ENCODE measurements at places on chromosomes 5 and 9. TPM values are rescaled to one million over a fixed set of nuclear protein-coding genes. Genes with fewer than 3 reads are reported as not detected.

- no peak overlapping the region for H3K27ac ChIP-seq
- H3K36me3 ChIP-seq: no peaks in the 10 kb centered on the region
- no peak overlapping the region for H3K4me3 ChIP-seq
- no peaks in the 10 kb centered on the region for H3K4me1 ChIP-seq
These were observed 311.0 kb downstream of the NSG2 start for GRCh38 chr5:174356536-174356935.

DNA sequence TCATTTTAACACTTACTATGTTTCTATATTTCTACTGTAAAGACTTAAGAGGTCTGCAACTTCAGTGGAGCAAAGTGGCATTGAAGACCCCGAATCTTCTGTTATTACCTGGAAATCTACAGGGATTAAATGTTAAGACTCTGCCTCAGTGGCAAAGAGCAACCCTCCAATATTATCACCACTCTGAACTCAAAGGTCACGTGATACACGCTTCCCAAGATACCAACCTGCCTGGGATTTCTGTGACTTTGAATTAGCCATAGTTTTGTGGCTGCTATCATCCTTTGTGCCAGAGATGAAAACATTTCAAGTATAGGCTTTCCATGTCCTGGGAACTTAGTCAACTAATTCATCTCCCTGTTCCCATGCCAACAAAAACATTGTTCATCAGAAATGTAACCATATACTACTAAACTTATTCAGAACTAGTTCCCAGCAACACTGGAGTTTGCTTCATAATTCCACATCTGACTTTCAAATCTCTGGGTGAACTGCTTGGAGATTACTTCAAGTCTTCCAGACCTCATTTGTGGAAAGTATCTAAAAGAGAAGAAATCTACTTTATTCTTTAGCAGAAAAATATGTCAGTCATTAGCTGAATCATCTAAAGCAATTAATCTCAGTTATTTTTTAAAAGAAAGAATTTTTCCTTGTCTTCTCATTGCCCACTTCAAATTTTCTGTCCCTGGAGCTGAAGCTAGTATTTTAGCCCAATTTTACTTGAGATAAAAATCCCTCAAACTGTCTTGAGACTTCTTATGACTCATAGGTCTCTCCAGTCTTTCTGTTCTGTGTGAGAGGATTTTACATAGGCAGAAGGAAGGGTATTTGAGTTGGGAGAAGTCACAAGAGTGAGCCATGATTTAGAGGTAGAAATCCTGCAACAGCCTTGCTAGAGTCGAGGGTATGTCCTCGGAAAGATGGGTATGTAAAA lies 83.0 kb downstream of the ZNF462 start:
- no peaks in the 10 kb centered on the region for H3K4me1 ChIP-seq
- H3K4me3 ChIP-seq: no peak overlapping the region
- H3K27ac ChIP-seq: no peak overlapping the region
- no peaks in the 10 kb centered on the region for H3K27me3 ChIP-seq
- no peaks in the 10 kb centered on the region for H3K36me3 ChIP-seq
- no peak for DNase-seq

DNA sequence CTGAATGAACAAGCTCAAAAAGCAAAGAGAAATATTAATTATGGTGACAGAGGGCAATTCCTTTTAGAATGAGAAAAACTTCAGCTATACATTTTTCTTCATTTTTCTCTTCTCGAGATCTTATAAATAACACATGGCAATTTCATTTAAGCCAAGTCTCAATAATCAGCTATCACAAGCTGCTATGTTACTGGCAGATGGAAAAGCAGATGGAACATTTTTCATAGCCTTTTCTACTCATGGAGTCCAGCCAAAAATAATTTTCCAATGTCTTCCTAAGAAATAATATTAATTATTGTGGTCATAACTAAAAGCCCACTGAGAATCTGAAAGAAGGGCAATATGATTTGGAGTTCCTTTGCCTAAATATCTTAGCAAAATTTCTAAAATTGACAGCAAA lies 35.6 kb downstream of the SKIC3 start:
- H3K4me1 ChIP-seq: no peaks in the 10 kb centered on the region
- H3K27ac ChIP-seq: no peak overlapping the region
- no peak overlapping the region for H3K4me3 ChIP-seq
- DNase-seq: no peak
- peaks cover 12% of the 10 kb centered on the region for H3K36me3 ChIP-seq

Gene DMRT3
- not detected for total RNA-seq

Gene DDX4
- total RNA-seq: not detected

Gene FAM221B
- total RNA-seq: not detected

All from PC-9 (cell line).